HCT116 (cell line): ENCODE measurements at places on chromosomes 5 and 9. TPM values are rescaled to one million over a fixed set of nuclear protein-coding genes. Genes with fewer than 3 reads are reported as not detected.

Gene ZNF879
- total RNA-seq: not detected

- H3K27ac ChIP-seq: no peak overlapping the region
- H3K4me1 ChIP-seq: no peaks in the 10 kb centered on the region
- H3K36me3 ChIP-seq: no peaks in the 10 kb centered on the region
Observed at GRCh38 chr5:38695021-38695958, 138.8 kb upstream of the LIFR start.

DNA sequence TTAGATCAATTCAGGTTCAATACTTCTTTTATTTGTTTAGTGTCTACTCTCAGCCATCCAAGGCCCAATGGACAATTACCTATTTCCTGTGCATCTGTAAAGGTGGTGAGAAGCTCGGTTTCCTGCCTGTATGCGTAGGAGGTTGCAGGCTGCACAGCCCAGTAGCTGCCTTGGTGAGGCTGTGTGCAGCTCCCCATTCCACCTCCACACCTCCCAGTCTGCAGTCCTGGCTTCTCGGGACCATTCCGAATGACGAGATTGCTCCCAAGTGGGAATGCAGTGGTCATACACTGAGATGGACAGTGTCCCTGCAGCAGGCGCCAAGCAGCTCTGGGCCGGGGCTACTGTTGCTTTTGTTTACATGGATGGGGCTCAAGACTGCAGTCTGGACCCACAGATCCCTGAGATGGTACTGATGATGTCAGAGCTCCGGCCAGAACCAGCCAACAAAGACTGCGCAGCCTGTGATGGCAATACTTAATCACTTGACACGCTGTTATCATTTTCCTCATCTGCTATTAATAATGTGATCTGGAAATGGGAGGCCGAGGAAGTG, 206.1 kb upstream of the IRX1 start:
- DNase-seq: no peak
- H3K27me3 ChIP-seq: no peaks in the 10 kb centered on the region
- H3K4me1 ChIP-seq: no peaks in the 10 kb centered on the region
- no peak overlapping the region for H3K4me3 ChIP-seq
- no peak overlapping the region for H3K27ac ChIP-seq

- no peaks in the 10 kb centered on the region for H3K4me1 ChIP-seq
- H3K27me3 ChIP-seq: no peaks in the 10 kb centered on the region
- no peaks in the 10 kb centered on the region for H3K36me3 ChIP-seq
- DNase-seq: no peak
- no peak overlapping the region for H3K4me3 ChIP-seq
Observed at GRCh38 chr9:9389904-9390303, 1222.9 kb downstream of the PTPRD start.

Gene NUDT2
- 39.3 TPM for total RNA-seq

DNA sequence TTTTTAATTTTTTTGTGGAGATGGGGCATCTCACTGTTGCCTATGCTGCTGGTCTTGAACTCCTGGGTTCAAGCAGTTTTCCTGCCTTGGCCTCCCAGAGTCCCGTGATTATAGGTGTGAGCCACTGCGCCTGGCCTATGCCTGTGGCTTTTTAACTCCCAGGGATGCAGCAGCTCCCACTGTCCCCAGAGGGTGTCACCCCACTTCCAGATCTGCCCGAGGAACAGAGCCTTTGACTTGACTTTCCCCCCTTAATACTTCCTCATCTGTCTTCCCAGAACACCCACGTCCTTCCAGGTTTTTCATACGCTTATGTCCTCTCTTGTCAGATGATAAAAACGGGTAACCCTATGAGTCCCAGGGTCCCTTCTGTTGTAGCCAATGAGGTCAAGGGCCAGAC, 7.6 kb upstream of the PRRC2B start:
- no peak overlapping the region for H3K27ac ChIP-seq
- H3K27me3 ChIP-seq: no peaks in the 10 kb centered on the region
- peaks cover 20% of the 10 kb centered on the region for H3K4me1 ChIP-seq
- no peak for DNase-seq
- no peaks in the 10 kb centered on the region for H3K36me3 ChIP-seq

Gene PDE6A
- total RNA-seq: not detected

Gene GHR
- total RNA-seq: not detected

DNA sequence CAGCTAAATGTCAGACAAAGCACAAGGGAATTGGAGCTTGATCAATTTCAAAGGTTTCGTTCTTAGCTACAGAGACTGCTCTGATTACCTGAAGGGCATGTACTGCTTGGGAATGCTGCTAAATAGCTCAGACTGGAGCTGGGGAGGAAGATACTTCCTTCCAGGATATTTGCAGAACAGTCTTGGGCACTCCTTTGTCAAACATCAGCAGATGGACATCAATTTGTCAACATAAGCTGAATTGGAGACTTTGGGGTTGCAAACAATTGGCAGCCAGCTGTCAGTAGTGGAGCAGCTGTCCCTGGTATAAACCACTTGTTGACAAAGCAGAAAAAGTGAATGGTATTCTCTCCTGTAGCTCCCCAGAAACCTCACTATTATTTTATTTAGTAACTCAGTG, 182.0 kb downstream of the CCDC192 start:
- no peak for DNase-seq
- no peaks in the 10 kb centered on the region for H3K36me3 ChIP-seq
- H3K4me1 ChIP-seq: no peaks in the 10 kb centered on the region; the same call in 1 of the 2 replicates

Gene NPR3
- total RNA-seq: 0.39 TPM

DNA sequence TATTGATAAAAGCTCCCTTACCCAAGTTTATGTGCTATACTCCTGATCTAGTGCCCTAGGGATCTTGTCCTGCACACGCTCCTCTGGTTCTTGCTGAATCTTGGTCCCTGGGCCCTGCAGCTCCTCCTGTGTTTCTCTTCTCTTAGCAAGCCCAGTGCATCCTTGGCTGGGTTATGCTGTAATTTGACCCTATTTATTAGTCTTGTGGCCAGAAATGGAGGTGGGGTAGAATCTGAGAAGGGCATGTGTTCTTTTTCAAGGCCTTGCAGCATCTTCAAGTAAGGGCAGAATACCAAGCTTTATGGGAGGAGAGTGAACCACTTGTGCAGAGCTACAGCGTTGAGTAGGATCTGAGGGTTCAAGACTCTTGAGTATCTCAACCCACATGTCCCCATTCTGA, 366.8 kb downstream of the FAM170A start:
- H3K27ac ChIP-seq: no peak overlapping the region
- DNase-seq: no peak
- no peaks in the 10 kb centered on the region for H3K4me1 ChIP-seq
- H3K4me3 ChIP-seq: no peak overlapping the region

- H3K27me3 ChIP-seq: no peaks in the 10 kb centered on the region
- DNase-seq: no peak
- H3K27ac ChIP-seq: no peak overlapping the region
- no peak overlapping the region for H3K4me3 ChIP-seq
Observed at GRCh38 chr5:148884339-148885020, 58.1 kb downstream of the ADRB2 start.

Gene EGFLAM
- total RNA-seq: not detected

Gene CDH18
- total RNA-seq: not detected

Gene RFX3
- total RNA-seq: 11.8 TPM

DNA sequence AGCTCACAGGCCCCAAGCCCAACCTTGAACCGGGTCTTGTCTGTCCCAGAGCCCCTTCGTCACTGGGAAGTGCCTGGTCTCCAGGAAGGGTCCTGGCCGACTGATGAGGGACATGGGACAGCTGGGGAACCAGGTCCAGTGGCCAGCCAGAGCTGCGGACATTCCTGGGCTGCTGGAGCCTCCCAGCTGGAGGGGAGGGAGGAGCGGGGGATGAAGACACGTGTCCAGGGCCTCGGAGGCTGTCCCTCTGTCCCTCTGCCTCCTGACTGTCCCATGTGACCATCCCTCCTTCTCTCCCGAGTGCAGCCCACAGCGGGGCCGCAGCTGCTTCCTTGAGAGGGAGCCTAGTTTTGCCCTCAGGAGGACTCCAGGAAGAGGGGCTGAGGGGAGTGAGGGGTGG, 41.7 kb upstream of the UBAC1 start:
- H3K4me3 ChIP-seq: no peak overlapping the region
- H3K36me3 ChIP-seq: no peaks in the 10 kb centered on the region
- H3K27me3 ChIP-seq: no peaks in the 10 kb centered on the region
- no peak for DNase-seq
- peaks cover under 1% of the 10 kb centered on the region for H3K4me1 ChIP-seq
- no peak overlapping the region for H3K27ac ChIP-seq

Gene SLC22A5
- total RNA-seq: 9.9 TPM

DNA sequence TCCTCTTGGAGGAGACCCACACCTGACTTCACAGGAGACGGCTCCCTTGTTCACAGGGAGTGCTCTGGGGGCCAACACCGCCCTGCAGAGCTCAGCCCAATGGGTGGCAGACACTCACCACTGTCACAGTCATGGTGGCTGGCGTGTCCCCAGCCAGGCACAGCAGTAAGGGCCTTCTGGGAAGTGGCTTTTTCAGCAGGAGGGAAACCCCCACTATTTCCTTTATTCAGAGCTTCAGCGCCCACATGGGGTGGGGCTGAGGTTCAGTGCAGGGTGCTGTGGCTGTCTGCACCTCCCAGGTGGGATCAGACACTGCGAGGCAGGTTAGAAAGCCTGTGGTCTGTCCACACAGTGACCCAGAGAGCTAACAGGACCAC, 3.6 kb upstream of the SNAPC4 start:
- H3K4me1 ChIP-seq: peaks cover 13% of the 10 kb centered on the region
- no peak for DNase-seq
- no peak overlapping the region for H3K4me3 ChIP-seq
- peaks cover 32% of the 10 kb centered on the region for H3K36me3 ChIP-seq
- no peak overlapping the region for H3K27ac ChIP-seq

Gene TBC1D13
- total RNA-seq: 17.5 TPM

Gene TMEFF1
- 3.3 TPM for total RNA-seq

Gene CDH10
- not detected for total RNA-seq

DNA sequence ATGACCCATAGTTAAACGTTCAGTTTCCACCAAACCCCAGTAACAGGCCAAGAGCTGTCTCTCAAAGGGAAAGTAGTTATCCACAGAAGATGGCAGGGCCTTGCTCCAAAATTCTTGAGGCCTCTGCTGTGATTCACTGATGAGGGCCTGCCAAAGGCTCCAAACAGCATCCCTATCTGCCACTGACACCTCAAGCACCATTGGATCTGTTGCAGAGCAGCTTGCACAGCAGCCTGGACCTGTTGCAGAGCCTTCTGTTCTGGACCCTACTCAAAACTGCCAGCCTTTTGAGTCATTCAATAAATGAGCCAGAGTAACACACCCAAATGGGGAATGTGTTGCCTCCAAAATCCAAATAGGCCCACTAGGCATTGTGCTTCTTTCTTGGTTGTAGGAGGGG, 741.5 kb upstream of the RGMB start:
- DNase-seq: no peak
- no peak overlapping the region for H3K27ac ChIP-seq
- H3K4me3 ChIP-seq: no peak overlapping the region
- H3K4me1 ChIP-seq: no peaks in the 10 kb centered on the region
- no peaks in the 10 kb centered on the region for H3K36me3 ChIP-seq

Gene MARCHF3
- total RNA-seq: 2.3 TPM

DNA sequence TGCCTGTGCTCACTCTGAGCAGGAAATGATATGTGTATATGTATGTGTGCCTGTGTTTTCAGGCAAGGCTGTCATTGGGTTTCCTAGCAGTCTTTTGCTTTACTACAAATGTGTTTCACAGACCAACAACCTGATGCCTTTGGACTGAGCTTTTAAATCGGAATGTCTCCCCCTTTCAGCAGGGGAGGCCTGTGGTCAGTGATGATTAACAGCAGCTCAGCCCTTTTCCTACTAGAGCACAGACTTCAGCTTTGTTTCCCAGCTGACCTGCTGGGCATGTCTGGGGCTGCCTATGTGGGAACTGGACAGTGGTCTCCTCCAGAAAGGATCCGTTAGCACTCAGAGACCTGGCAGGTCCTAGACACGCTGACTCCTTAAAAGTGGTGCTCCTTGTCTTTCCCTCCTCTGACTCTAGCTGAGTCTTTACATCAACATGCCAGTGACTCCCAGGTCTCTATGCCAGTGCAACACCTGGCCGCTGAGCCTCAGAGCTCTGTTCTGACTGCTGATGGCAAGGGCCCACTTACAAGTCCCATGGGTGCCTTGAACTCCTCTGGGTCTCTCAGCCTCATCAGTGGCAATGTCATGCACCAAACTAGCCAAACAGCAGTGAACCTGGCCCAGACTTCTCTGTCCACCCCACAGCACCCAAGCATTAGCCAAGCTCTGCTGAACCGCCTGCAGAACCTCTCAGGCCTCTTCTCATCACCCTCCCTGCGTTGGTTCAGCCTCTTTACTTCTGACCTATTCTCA, 7.7 kb downstream of the MACROH2A1 start:
- DNase-seq: no peak
- no peak overlapping the region for H3K4me3 ChIP-seq
- no peaks in the 10 kb centered on the region for H3K27me3 ChIP-seq
- H3K4me1 ChIP-seq: peaks cover 32% of the 10 kb centered on the region

- H3K4me3 ChIP-seq: no peak overlapping the region
- H3K36me3 ChIP-seq: no peaks in the 10 kb centered on the region
- H3K27me3 ChIP-seq: no peaks in the 10 kb centered on the region
- H3K4me1 ChIP-seq: no peaks in the 10 kb centered on the region
Observed at GRCh38 chr9:93984860-93985259, 29.7 kb upstream of the BARX1 start.

DNA sequence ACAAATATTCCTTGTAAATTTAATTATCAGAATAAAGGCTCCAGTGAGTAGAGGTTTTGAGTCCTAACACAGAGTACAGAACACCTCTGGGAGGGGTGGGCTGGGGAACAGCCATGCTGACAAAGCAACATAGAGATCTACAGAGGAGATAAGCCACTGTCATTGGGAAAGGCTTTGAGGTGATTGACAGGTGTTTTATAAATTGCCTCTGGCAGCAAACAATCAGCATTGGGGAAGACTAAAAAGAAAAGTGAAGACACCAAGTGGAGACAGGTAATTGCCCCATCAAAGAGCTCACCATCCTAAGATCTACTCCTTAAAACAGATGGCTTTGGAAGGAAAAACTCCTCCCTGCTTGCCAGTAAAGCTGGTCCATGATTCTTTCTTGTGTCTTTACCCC, 189.7 kb upstream of the TLE4 start:
- no peaks in the 10 kb centered on the region for H3K27me3 ChIP-seq
- no peaks in the 10 kb centered on the region for H3K36me3 ChIP-seq
- H3K27ac ChIP-seq: no peak overlapping the region
- H3K4me1 ChIP-seq: no peaks in the 10 kb centered on the region
- DNase-seq: no peak
- no peak overlapping the region for H3K4me3 ChIP-seq

- no peaks in the 10 kb centered on the region for H3K36me3 ChIP-seq
- no peak overlapping the region for H3K4me3 ChIP-seq
- no peak for DNase-seq
- H3K4me1 ChIP-seq: no peaks in the 10 kb centered on the region
- H3K27ac ChIP-seq: no peak overlapping the region
- no peaks in the 10 kb centered on the region for H3K27me3 ChIP-seq
Observed at GRCh38 chr5:6326776-6327175, 51.6 kb downstream of the MED10 start.

- no peaks in the 10 kb centered on the region for H3K27me3 ChIP-seq
- H3K27ac ChIP-seq: no peak overlapping the region
- peaks cover 7% of the 10 kb centered on the region; the same call in 1 of the 2 replicates for H3K36me3 ChIP-seq
- no peaks in the 10 kb centered on the region for H3K4me1 ChIP-seq
- H3K4me3 ChIP-seq: no peak overlapping the region
Observed at GRCh38 chr9:72217306-72217842, 68.1 kb downstream of the GDA start.
